ENCODE measurements at places on chromosomes 6 and 20.

DNA sequence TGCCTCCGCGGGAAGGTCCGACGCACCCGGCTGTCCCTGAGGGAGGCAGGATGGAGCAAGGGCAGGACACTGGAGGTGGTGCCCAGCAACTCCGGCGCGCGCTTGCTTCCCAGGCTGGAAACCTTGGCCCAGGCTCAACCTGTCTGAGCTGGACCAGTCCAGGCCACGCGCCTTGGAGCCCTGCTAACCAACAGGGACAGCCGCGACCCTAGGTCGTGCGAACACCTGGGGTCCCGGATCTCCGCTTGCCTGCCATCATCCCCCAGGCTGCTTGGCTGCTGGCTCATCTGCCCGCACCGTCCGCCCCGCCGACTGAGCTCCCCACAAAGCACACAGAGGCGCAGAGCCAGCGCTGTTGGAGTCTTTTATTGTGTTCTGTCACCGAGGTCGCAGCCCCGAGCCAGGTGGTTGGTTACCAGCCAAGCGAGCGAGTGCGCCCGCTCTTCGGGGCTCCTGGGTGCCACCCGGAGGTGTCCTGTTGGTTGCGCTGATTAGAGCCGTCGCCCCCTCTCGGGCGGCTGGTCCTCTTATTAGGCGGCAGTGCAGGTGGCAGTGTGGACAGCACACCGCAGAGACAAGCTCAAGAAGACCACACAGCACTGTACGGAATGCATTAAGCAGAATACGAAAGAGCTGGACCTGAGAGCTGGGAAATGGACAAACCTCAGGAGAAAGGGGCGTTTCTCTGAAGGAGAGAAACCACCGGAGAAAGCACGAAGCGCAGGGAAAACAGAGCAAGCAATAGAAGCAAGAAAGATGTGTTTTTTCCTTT lies 3.8 kb downstream of the COL12A1 start:
- DNase-seq, result no peak

DNA sequence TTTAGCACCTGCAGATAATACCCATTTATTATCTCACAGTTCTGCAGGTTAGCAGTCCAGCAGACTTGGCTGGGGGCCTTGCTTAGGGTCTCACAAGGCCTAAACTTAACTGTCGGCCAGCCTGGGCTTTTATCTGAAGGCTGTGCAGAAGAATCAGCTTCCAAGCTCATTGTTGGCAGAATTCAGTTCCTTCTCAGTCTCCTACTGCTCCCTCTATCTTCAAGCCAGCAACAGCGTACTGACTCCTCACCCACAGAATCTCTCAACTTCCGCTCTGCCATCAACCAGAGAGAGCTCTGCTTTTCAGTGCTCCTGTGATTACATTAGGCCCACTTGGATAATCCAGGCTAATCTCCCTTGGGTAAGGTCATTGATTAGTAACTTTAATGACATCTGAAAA lies 30.2 kb upstream of the NHSL1 start:
- no peak for DNase-seq

DNA sequence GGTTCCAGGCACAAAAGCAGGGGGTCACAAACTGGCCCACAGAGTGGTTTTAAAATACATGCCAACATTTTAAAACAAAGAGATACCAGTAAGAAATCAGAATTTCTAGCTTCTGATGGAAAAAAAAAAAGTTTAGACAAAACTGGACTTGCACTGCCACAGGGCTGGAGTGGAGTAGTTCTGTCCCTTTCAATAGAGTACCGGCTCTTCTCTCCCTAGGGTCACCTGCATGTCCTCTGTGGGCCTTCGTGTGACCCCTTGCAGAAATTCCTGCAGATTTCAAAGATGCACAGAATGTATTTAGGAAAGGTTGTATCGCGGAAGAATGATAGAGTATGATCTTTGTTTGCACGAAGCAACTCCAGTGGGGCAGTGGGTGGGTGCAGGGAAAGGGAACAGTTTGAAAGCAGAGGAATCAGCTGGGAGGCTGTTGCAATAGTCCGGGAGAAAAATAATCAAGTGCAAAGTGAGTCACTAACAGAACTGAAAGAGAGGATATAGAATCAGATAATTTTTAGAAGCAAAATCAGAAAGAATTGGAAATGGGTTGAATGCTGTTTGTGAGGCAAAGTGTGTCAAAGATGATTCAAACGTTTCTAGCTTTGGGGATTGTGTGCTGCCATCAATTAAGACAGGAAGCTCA lies 97.3 kb upstream of the STXBP5 start:
- no peak for DNase-seq

GRCh38 chr6:84515067-84515466 lies 249.3 kb downstream of the TBX18 start:
- DNase-seq, result no peak

GRCh38 chr6:124536157-124536841 lies 425.9 kb upstream of the RNF217 start:
- DNase-seq, result no peak

DNA sequence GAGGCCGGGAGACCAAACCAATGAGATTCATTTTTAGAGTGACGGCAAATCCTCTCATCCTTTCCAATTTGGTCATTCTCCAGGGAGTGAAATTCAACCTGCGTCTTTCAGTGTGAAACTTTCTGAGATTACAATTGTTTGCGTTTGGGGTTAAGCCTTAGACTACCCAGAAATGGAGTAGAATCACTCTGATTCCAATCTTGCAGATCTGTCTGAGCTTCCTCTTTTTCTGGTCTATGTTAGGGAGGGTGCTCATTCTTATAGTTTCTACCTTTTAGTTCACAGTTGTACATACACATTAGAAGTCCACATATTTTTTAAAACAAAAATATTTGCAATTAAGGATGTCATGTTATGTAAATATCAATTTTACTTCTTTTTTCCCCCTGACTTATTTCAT lies 183.0 kb upstream of the PHACTR1 start:
- DNase-seq, result no peak

DNA sequence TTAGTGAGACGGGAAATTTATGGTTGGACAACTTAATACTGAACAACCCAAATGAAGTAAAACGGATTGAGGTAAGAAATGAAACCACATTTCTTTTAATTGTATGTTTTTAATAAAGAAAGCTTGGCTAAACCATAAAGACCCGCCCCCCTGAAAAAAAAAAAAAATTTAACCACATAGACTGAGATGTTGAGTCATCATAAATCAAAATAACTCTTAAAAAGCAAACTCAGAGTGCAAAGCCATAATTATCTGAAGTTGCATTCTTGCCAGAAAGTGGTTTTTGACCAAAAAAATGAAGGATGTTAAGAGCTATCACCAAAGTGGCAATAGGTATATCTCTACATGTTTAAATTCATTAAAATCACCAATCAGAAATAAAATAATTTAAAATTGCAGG lies 101.8 kb upstream of the COL21A1 start:
- DNase-seq, result no peak

DNA sequence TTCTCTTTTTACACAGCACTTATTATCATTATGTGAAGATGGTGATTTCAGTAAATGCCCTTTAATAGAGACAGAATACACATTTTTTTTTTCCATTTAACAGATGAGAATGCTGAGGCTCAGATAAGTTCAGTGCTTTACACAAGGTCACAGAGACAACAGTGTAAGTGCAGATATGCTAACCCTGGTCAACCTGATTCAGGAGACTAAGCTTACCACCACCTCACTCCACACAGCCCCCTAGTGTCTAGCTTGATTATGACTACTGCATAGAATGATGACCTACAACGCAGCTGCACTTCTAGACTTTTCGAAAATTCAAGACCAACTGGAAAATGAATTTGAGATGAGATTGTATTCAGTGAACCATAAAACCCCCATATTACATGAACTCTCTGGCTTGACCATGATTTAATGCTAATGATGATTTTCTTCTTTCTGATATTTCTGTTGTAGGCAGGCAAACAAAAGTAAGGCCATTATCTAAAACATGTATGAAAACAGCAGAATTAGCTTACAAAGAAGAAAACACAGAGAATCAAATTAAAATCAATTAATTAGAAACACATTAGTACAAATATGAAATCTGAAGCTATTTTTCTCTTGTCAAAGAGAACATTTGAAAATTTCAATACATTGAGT lies 212.1 kb upstream of the PHACTR1 start:
- no peak for DNase-seq

GRCh38 chr20:48476854-48477253 lies 350.9 kb downstream of the PREX1 start:
- no peak for DNase-seq

DNA sequence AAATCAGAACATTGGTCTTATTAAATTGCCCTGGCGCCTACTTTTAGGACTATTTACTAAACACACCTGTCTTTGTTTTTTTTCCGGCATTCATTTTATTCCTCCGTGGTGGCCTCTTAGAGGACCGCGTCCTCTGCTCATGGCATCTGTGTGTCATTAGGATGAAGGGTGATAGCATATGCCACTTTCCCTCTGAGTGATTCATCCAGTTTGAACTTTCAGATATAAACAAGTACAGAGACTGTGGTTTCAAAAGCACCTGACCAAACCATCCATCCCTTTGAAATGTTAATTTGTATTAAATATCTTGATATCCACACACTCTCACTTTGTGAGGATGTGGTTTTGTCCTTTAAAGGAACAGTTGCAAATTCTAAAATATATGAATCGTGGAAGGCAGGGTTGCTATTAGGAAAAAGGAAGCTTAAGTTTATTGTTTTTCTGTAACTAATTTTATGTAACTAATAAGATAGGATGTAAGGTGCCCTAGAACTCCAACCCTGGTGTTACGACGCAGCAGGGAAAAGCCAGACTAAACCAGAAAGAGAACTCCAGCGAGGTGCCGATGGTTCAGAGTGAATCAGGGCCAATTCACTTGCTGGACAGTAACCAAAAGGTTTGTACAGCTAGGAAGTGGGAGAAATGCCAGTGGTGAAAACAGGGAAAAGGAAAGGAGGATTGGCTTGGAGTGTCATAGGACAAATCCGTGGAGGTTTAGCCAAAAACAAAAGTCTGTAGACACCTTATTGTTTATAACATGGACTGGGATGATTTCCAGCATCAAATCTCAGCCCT lies 98.7 kb downstream of the SHLD1 start:
- no peak for DNase-seq

DNA sequence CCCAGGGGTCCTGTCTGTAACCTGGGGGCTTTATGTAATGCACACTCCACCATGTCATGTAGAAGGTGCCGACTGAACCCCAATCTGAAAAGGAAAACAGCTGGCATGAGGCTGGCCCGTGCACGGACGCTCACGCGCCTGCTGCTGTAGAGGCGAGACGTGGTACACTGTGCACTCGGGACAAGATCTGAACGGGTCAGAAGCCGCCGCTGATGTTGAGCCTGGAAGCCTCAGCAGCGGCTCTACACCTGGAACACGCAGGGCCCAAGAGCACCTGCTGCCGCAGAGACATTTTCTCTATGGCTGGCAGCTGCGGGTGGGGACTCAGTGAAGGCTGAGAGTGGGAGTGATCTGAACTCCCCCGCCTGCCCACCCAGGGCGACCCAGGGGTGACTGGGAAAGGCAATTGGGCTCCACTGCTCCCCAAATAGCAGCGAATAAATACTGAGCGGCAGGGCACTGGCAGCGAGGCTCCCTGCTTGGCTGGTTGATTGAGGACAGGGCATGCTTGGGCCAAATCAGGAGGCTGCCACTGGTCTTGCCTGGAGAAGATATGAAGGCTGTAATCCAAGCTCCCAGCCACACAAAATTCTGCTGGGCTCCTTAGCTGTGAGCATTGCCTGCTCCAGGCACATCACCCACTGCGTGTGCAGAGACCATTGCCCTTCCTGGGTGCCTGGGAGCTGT lies 2.5 kb upstream of the OGFR start:
- DNase-seq, result no peak

GRCh38 chr6:3566812-3567211 lies 110.0 kb upstream of the SLC22A23 start:
- DNase-seq, result no peak

DNA sequence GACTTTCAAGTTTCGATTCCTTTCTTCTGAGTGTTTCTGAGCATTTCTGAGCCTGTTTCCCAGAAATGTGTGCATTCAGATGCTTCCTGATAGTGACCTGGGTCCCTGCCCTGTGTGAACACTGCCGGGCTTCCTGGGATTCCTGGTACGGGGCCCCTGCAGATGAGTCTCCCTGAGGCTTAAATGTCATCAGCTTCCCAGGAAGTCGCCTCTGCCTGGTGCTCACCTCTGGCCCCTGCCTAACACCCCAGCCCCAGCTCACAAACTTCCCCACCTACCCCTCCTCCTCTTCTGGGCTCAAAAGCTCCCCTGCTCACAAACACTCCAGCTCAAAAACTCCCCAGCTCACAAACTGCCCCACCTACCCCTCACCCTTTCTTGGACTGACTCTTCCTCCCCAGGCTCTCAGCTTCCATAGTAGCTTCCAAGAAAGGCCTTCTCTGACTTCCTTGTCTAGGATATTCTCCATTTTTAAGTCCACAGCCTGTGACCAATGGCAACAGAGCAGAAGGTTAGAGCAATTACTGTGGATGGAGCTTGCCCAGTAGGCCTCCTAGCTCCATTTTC lies 42.0 kb downstream of the TGM2 start:
- DNase-seq, result no peak

- DNase-seq, result no peak
These were observed 4.4 kb upstream of the ABHD12 start for GRCh38 chr20:25394996-25395395.

DNA sequence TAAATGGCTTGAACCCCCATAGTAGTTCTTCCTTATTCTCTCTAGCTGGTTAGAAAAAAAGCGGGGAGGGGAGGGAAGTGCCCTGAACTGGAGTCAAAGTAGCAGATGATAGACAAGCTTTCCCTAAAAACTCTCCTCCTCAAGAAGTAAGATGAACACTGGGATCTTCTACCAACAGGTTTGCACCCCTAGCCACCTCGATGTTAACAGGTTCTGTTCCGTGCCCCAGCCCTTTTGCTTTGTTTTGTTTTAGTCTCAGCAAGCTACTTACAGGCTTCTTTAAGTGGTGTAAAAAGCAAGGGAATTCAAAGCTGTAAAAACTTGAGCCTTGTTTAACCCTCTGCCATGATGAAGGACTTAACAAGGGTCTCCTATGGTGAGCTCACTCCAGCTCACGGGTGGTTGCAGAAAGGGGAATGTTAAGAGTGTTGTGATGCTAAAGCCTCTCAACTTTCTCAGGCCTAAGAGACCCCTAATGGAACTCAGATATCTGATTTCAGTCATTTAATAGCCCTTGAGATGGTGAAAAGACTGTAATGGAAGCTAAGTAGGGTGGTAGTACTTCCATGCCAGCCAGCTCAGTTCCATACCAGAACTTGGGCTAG lies 106.0 kb downstream of the FOXO3 start:
- no peak for DNase-seq

DNA sequence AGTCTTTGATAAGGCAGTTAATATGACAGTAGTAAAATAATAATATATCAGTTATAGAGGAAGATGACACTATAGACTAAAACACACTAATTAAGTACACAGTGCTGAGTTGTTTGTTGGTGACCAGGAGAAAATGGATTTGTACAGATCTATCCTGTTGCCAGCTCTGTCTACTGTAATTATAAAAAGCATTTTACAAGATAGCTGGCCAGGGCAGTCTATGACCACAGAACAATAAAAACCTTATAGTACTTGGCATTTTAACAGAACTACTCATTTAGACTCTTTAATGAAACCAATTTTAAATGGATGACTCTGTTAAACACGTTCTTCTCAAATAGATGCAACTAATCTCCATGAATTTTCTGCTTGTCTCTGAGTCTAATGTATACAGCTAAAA lies 367.5 kb downstream of the BTBD9 start:
- peak; percentile 14 for DNase-seq

GRCh38 chr20:62215991-62216635 lies 4.0 kb downstream of the HRH3 start:
- DNase-seq, result no peak

GRCh38 chr20:5779071-5779900 lies 29.1 kb downstream of the SHLD1 start:
- DNase-seq, result no peak
